ENCODE measurements at places on chromosomes 1 and 21.

DNA sequence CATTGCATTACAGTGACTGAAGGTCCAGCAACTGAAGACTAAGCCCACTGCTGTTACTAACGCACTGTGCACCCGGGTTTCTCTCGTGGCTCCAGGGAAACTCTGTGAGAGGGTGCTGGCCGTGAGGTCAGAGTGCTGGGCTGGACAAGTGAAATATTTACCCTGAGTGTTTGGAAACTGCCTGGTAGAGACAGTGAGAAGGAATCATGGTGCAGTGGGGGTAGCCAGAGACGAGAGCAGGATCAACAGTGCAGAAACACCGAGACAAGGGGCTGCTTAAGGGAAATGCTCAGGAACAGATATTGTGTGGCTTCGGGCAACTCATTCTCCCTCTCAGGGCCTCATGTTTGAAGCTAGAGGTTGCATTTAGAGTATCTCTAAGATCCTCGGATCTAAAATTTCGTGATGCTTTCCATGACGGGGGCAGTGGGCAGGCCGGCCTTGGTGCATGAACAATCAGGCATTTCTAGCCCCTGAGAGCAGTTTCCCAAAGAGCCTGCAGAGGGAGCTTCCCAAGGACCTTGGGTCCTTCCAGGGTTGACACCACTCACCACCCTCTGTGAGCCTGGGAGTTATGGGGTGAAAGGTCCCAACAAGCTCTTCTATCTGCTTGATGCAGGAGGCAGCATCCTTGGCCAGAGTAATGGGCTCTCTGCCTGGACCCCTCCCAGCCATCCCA lies 9.7 kb downstream of the CD2 start:
- peak overlapping the region; percentile 100 for H3K4me3 ChIP-seq
- ATAC-seq: peak; percentile 4

DNA sequence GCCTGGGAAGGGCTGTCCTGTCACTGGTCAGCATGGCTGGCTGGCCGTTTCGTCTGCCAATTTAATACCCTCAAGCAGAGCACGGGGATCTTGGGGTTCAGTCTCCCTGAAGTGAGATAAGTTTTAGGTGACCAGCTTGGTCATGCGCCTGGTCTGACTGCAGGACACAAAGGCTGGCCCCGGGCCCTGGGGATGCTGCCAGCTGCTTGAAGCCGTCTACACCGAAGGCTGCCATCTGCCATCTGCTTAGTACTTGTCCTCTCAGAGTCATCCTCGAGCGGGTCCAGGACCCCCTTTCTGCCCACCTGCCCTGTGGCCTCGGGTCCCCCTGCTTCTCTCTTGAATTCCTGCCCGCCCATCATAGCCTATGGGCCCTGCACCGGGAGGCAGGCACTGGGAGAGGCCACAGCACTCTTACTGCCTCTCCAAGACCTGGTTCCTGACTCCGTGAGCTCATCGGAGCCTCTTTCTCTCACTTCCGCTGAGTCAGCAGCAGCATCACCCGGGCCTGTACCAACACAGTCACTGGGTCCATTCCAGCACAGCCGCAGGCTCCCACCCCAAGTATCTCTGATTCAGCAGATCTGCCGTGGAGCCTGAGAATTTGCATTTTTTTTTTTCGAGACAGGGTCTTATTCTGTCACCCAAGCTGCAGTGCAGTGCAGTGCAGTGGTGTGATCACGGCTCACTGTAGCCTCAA lies 7.0 kb downstream of the FBLIM1 start:
- no peaks in the 10 kb centered on the region for H3K36me3 ChIP-seq
- no peak overlapping the region for H3K4me3 ChIP-seq
- H3K27ac ChIP-seq: no peak overlapping the region
- peaks cover 19% of the 10 kb centered on the region for H3K27me3 ChIP-seq
- no peaks in the 10 kb centered on the region for H3K4me1 ChIP-seq

GRCh38 chr1:22600071-22600816 lies 36.2 kb upstream of the C1QA start:
- H3K4me1 ChIP-seq: no peaks in the 10 kb centered on the region
- H3K4me3 ChIP-seq: no peak overlapping the region
- ATAC-seq: no peak
- no peak overlapping the region for H3K27ac ChIP-seq
- no peaks in the 10 kb centered on the region for H3K36me3 ChIP-seq

- no peaks in the 10 kb centered on the region for H3K4me1 ChIP-seq
- peaks cover 17% of the 10 kb centered on the region for H3K27me3 ChIP-seq
These were observed 41.3 kb upstream of the UBE2U start for GRCh38 chr1:64162151-64162550.

GRCh38 chr1:39127513-39127912 lies 77.0 kb upstream of the MACF1 start:
- H3K27ac ChIP-seq: no peak overlapping the region
- no peaks in the 10 kb centered on the region for H3K27me3 ChIP-seq
- no peak for ATAC-seq
- no peak overlapping the region for H3K4me3 ChIP-seq
- H3K4me1 ChIP-seq: no peaks in the 10 kb centered on the region

Measured in activated T-helper 17 cell treated with anti-CD3 and anti-CD28 coated beads, Interleukin-2, amount 50 U/mL, for 72 hours (primary cell).